SJSA1 (cell line): ENCODE measurements at places on chromosomes 7 and 10.

DNA sequence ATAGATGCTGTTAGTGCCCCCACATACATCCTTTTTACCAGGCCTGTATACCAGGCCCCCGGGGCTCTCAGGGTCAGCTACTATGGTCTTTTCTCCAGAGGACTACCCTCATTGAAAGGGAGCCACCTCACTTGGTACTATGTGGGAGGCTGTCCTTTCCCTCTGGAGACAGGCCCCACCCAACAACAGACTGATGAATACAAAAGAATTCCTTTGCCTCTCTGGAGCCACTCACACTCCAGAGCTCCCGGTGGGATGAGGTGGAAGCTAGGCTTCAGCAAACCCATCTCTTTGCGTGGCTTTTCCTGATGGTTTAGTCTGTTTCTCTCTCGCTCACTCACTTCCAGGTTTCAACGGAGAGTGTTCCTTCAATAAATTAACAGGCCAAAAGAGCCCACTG, 30.3 kb downstream of the ANKMY2 start:
- DNase-seq: no peak

GRCh38 chr7:39075210-39075609, 97.5 kb downstream of the POU6F2 start:
- DNase-seq: no peak

- DNase-seq: no peak
Measured at GRCh38 chr7:138338361-138338760, 121.7 kb upstream of the TRIM24 start.

DNA sequence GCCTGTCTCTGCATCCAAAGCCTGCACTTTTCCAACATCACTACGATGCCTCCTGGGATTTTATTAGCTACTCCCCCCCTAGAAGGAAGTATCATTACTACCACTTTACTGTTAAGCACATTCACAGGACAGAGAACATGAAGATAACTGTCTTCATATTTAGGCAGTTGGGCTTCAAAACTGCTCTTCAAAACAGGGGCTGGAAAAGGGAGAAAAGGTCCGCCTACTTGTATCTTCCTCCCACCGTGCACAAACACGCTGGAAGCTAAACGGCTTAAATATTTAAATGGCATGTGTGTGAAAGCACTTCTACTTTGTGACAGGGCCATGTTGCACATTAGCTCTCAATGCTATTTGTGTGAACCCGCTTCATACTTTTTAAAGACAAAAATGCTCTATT, 999 bp downstream of the ITIH5 start:
- no peak for DNase-seq

- no peak for DNase-seq
Measured at GRCh38 chr10:119030421-119031250, 1.1 kb downstream of the NANOS1 start.

DNA sequence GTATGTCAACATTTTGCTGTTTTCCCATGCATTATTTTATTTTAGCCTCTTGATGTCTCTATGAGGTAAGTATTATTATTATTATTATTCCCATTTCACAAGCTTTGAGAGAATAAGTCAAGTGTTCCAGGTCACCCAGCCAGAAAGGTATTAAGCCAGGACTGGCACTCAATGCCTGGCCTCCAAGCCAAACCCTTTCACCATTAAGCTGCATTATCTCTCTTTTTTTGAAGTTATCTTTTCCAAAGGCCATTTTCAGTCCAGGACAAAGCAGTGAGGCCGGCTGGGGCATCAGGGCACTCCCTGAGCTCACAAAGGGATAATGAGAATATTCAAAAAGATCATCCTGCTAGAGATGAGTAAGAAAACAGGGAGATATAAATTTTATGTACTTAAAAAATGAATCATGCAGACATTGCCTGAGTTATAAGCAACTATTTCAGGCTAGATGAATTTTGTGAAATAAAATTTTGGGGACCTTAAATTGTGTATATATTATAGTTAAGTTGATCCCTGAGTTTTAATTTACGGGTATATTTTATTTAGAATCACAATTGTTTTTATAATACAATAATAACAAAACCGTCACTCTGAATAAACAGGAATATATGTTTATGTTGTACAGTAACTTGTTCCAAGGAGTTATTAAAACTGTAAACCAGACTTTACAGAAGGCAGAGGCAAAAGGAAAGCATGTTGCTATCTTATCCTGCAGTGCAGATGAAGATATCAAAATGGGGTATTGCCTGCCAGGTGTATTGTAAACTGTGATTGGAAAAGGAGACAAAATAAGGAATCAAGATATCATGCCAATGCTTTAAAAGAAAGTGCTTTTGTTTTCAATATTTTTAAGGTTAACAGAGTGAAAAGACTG, 51.3 kb upstream of the CAV2 start:
- no peak for DNase-seq

DNA sequence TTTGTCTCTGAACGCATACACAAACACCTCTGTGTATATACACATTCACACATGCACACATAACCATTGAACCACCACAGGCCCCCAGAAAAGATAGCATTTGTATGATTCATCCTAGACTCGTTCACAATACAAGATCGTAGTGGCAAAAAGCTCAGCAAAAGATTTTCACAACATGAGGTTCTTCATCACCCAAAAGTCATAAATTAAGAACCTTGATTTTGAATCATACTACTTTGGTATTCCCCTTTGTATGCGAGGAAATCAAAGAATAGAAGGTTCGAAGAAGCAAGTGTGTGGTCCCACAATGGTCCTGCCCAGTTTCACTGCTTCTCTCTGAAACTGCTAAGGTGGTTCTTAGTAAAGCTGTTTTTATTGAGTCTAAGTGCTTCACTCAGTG, 200.7 kb downstream of the CELF2 start:
- no peak for DNase-seq

DNA sequence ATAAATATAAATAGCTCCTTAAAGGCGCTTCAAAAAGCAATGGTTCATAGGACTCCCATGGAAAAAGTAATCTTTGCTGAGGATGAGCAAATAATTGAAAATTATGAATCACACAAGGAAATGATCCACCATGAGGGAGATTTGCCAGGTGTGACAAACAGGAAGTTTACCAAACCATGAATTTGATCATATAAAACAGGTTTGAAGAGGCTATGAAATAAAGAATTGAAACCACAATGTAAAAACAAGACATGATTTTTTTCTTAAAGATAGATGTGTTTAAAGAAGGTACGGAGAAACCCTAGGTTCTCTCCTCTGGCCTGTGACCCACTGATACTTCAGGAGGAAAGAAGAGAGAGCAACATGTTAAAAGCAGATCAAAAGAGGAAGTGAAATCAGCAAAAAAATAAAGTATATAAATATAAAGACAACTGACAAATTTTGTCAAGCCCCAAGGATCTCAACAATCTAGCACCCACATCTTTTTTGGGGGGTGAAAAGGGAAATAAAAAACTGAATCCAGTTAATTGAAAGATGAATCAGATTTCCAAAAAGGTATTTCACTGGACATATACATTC, 111.3 kb upstream of the ASAH2 start:
- DNase-seq: no peak

DNA sequence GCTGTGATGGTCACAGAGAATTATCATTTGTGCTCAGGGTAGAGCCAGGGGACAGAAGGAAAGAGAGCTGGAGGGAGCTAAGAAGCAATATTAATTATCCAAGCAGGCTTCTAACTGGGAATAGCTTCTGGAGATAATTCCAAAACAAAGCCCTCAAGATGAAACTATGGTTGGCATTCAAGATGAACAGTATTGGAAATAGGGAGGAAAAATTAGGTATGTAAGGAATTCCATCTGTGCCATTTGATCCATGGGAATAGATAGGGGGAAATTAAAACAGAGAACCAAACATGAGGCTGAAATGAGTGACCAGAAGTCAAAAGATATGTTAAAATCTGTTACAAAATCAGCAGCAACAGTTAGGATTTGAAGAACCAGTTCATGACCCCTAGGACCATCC, 75.3 kb downstream of the NDUFB2 start:
- DNase-seq: no peak

- DNase-seq: no peak
Measured at GRCh38 chr10:110051487-110051886, 43.7 kb downstream of the ADD3 start.

DNA sequence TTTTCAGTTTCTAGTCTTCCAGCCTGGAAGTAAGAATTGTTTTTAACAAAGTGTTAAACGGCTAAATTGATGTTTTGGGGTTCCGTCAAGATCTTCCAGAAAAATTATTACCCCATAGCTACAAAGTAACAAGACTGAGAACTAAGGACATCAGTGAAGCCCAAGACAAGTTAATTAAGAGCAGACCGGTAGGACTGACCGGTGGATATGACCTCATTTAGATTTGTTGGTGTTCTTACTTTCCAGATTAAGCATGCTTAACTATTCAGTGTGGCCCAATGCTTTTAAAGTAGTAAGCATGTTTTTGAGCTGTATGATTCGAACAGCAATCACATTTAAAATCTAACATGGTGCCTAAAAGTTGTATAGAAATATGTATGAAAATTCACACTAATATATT, 73.1 kb upstream of the RPA3 start:
- no peak for DNase-seq

GRCh38 chr7:88083883-88084282, 136.0 kb downstream of the SRI start:
- no peak for DNase-seq

- no peak for DNase-seq
Measured at GRCh38 chr10:88793712-88794299, 8.7 kb upstream of the LIPM start.

GRCh38 chr10:2772816-2773631, 294.3 kb upstream of the PFKP start:
- no peak for DNase-seq

- DNase-seq: peak; percentile 31
Measured at GRCh38 chr7:74262639-74263398, 8.6 kb upstream of the RFC2 start.

DNA sequence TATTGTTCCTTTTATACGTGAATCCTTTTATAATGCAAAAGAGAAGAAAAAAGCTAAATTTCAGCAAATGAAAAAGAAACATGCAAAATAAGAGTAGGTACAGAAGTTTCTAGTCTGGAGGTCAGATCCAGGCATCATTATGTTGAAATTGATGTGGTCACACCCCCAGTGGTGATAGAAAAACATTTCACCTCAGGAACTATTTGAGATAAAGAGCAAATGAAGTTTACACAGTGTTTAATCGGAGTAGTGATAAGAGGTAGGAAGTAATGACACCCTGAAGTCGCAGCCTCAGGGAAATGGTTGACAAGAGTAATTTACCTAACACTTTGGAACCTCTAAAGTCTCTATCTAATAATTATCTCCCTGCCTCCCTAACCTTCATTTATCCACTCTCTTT, 536.0 kb upstream of the STEAP1 start:
- DNase-seq: no peak

DNA sequence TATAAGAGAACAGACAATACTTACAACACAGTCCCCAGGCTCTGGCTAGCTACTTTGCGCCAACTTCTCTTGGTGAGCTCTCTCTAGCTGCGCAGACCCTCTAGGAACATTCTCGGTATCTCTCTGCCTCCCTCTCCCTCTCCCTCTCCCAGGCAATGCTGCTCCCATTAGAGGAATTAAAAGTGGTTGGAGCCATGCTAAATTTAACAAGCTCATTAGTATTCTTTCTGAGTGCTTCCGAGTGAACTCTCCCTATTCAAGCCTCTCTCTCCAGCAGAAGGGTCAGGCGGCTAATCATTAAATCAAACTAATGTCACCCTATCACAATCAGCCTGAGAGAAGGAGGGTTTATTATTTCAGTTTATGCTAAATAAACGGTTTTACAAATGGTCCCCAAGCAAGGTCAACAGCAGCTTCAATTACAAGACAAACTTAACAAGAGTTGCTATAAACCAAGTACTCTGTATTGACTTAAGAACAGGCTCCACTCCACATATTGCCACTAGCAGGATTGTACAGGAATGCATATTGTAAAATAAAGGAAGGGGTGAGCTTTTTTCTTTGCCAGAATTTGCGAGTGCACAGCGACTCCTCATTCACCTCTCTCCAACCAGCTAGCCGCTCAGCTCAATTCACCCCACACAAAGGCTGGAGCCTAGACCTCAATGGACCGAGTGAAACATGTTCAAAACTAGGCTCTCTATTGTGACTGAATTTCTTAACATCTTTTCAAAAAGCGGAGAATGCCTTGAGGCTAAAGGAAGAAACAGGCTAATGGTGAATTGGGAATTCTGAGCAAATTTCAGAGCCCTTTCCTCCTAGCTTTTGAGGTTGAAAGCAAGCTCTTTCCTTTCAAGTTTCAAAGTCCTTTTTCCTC, 84.4 kb downstream of the GLI3 start:
- no peak for DNase-seq

GRCh38 chr10:119209035-119209735, 1.8 kb downstream of the GRK5 start:
- DNase-seq: peak; percentile 78

DNA sequence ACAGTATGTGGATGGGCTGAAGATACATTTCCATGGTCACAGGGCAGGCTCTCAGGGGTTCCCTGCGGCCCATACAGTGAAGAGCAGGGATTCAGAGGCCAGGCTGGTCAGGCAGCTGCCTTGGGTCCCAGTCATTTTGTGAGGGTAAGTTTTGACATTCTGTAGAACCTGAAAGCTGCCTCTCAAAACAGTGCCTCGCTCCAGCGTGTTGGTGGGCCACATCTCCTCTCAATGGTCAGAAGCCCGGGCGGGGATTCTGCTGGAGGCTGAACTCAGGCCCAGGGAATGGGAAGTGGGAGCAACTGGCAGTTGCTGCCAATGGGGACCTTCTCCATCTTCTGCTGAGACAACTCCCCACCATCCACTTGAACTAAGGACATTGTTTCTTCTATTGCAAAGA, 190.0 kb downstream of the PTPN20 start:
- no peak for DNase-seq
